ENCODE measurements at places on chromosomes 3 and 15. TPM values are rescaled to one million over a fixed set of nuclear protein-coding genes. Genes with fewer than 3 reads are reported as not detected.
A peak's percentile ranks its signal among the peaks of the same experiment; 100 is the strongest.

PRKAR2A gene
- 12.2 TPM for polyA plus RNA-seq

CIB2 gene
- polyA plus RNA-seq = 2.9 TPM

- no peaks in the 10 kb centered on the region for H3K36me3 ChIP-seq
- peaks cover 12% of the 10 kb centered on the region for H3K4me1 ChIP-seq
- H3K4me3 ChIP-seq = no peak overlapping the region
- no peak overlapping the region for H3K27ac ChIP-seq
- no peak for DNase-seq
Measured at GRCh38 chr3:36909181-36909580, 35.7 kb downstream of the TRANK1 start.

GRCh38 chr3:107816107-107816506 lies 274.7 kb downstream of the CD47 start:
- H3K4me1 ChIP-seq = peaks cover 10% of the 10 kb centered on the region
- peak; percentile 17 for DNase-seq
- H3K36me3 ChIP-seq = no peaks in the 10 kb centered on the region
- no peak overlapping the region for H3K4me3 ChIP-seq
- 0 out of 2 replicates have a peak, but pooled peaks cover 3% of the 10 kb centered on the region for H3K27me3 ChIP-seq

GRCh38 chr3:167166594-167167253 lies 213.4 kb downstream of the ZBBX start:
- H3K36me3 ChIP-seq = no peaks in the 10 kb centered on the region
- H3K27ac ChIP-seq = no peak overlapping the region
- DNase-seq = no peak
- no peak overlapping the region for H3K4me3 ChIP-seq
- no peaks in the 10 kb centered on the region for H3K27me3 ChIP-seq
- no peaks in the 10 kb centered on the region for H3K4me1 ChIP-seq

DNA sequence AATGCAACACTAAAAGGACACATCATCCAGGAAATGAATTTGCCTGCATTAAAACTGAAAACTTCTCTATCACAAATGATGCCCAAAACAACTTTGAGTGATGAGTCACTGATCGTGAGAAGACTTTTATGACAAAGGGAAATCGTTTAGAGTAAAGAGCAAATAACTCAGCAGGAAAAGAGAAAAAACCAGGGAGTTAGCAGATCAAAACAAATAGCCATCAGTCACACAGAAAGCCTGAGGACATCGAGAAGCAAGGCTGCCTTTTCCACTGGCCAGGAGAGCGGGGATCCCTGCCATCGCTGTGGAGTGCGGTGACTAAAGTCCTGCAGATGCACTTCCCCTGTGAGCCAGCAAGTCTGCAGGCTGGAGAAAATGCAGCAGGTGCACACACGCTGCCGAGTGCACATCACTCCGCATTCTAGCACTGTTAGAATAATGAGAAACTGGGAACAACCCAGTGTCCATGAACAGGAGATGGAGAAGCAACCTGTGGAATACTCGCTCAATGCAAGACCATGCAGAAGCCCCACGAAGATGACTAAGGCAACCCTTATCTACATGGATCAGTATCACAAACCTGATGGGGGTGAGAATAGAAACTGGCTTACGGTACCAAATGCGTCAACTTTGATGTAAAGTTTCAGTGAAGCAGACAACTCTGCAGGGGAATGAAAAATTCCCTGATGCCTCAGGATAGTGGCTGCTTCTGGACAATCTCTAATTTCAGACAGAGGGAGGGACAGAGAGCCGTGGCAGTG lies 86.4 kb downstream of the NSMCE3 start:
- H3K4me3 ChIP-seq = no peak overlapping the region
- peak; percentile 19 for DNase-seq
- no peaks in the 10 kb centered on the region for H3K4me1 ChIP-seq
- H3K27ac ChIP-seq = no peak overlapping the region

All from GM23248 (cell line).